ENCODE measurements at places on chromosomes 5 and 9.

- no peak for DNase-seq
Observed at GRCh38 chr5:135505973-135506372, 29.8 kb downstream of the NEUROG1 start.

GRCh38 chr5:168947212-168947868, 353.6 kb downstream of the SLIT3 start:
- DNase-seq = no peak

DNA sequence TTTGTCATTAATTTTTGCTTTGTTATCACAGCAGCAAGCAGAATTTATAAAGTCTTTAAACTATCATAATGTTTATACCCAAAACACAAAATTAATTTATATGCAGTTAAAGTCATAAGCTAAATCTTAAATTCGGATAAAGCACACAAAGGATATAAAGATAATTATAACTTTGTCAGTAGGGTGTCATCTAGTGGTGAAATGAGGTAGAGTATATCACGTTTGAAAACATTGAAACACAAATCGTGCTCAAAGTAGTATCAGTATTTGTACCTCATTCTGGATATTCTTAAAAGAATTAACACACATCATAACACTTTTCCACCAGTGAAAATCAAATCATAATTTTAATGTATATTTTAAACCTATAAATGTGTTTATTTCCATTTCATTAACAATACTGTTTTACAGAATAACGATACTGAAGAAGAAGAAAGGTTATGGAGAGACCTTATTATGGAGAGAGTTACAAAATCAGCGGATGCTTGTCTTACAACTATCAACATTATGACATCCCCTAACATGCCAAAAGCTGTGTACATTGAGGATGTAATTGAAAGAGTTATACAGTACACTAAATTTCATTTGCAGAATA, 129.5 kb downstream of the NIPBL start:
- no peak for DNase-seq

DNA sequence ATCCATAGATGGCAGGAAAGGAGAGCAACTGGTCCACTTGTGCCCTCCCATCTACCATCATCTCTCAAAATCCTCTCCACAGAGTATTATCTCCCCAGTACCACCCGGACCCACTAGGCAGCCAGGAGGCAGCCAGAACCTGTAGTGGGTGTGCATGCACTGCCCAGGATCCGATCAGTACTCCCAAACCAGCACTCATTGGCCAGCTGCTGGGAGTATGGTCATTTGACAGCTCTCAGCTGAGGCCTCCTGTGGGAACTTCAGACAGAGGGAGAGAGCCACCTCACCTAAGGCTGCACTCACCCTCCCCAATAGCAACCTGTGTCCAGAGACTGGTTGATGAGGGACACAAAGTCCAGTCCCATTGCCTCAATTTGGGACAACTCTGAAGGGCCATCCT, 286.0 kb downstream of the TRIM36 start:
- DNase-seq = no peak

GRCh38 chr5:22699319-22699718, 153.8 kb downstream of the CDH12 start:
- DNase-seq = no peak

GRCh38 chr5:64557911-64558310, 52.1 kb downstream of the RGS7BP start:
- DNase-seq = no peak

DNA sequence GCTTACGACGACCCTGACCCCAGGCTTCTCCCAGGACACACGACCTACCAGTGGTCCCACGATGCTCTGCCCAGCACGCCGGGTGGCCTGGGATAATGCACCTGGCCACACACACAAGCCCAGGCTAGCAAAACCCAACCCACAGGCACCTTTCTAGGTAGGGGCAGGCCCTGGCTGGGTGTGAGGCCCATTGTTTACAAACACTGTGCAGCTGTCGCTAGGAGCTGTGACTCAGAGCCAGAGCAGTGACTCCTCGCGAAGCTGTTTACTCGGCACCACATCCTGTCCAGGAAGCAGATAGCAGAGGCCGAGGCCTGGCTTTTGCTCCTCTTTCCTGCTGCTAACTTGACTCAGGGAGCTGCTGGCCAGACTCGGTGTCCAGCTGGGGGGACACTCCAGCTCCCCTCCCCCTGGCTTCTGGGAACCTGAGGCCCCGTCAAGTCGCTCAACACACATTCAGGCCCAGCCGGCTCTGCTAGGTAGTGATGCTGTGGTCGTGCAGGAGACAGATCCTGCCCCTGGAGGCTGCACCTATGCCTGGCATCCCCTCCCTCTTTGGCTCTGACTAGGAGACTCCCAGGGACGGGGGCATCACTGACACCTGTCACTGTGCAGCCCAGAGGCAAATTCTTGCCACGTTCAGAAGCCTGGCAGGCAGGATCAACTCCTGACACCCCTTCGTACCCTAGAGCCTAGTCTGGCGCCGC, 12.8 kb upstream of the RALGDS start:
- peak; percentile 71 for DNase-seq

- no peak for DNase-seq
Observed at GRCh38 chr5:95283761-95284571, 928 bp downstream of the MCTP1 start.

GRCh38 chr9:6873857-6874256, 116.1 kb downstream of the KDM4C start:
- no peak for DNase-seq

DNA sequence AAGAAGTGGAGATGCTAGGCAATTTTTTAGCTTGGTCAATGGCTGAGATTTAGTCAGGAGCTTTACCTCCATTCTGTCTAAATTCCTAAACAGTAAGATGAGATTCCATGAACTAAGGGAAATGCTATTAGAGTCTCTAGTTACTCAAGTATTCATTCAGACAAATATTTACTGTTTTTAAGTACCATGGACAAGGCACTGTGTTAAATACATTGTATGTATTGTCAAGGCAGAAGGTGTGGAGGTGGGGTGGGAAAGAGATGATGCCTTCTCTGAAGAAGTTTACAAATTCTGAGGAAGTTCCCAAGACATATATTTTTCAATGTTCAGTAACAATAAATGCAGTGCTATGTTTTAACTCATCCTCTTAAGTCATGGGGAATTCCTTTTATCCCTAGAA, 459.9 kb upstream of the NMUR2 start:
- DNase-seq = no peak

GRCh38 chr5:123207081-123207537, 118.1 kb downstream of the PRDM6 start:
- DNase-seq = no peak

DNA sequence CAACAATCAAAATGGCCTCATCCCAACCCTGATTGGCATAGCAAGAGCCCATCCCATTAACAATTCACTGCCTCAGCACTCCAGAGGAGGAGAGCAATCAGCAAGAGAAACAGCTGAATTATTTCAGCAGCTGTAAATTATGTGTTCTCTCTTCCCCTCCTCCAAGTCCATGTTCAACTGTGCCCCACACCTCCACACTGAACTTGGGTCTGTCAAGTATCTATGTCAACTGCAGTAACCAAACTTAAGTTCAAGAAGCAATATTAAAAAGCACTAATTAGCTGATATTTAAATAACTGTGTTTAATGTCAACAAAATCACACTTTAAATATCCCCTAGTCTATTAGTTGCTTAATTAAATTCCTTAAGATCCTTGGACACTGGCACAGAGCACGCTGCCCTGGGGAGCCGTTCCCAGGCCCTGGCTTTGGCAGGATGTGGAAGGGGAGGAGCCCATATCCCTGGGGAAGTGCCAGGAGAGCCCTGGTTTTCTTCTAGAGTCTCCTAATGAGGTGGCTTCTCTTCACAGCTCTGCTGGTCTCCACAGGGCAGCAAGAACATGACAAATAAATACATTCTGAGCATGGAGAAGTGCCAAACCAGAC, 50.6 kb downstream of the SIL1 start:
- DNase-seq = no peak

DNA sequence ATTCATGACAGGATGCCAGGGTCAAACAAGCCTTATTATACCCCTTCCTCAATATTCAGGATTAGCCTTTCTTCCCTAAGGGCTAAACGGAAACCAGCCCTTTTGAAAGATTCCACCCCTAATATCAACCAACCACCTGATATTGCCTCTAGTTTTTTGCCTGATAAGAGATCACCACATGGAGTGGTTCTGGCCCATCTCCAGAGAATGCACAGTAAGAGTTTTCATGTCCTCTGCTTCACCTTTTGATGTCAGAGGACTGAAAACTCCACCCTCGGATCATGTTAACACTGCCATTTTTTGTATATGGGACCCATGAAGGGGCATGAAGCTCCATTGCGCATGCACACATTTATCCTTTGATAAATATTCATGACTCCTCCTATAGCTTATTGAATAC, 5.8 kb upstream of the LNPEP start:
- no peak for DNase-seq

GRCh38 chr5:150291388-150292385, 2.1 kb upstream of the CAMK2A start:
- no peak for DNase-seq

DNA sequence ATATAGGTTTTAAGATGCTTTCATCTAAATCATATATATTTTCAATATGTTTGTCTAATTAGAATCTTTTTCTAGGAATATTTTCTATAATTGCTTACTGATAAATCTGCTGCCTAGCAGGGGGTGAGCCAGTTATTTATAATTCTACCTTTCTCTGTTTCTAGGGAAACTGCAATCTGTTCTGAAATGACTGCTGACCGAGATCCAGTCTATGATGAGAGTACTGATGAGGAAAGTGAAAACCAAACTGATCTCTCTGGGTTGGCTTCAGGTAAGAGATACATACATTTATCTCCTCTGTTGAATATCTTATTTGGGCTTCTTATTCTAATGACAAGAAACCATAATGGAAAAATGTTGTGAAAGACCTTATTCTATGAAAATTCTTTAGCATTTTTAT, 127.3 kb downstream of the XRCC4 start:
- no peak for DNase-seq

GRCh38 chr5:606526-607399, 5.4 kb upstream of the CEP72 start:
- DNase-seq = no peak

- DNase-seq = no peak
Observed at GRCh38 chr9:33506626-33507370, 17.3 kb upstream of the ANKRD18B start.

GRCh38 chr9:124887832-124888231, 25.9 kb downstream of the ARPC5L start:
- no peak for DNase-seq

GRCh38 chr9:134007150-134007549, 15.0 kb upstream of the VAV2 start:
- DNase-seq = no peak

DNA sequence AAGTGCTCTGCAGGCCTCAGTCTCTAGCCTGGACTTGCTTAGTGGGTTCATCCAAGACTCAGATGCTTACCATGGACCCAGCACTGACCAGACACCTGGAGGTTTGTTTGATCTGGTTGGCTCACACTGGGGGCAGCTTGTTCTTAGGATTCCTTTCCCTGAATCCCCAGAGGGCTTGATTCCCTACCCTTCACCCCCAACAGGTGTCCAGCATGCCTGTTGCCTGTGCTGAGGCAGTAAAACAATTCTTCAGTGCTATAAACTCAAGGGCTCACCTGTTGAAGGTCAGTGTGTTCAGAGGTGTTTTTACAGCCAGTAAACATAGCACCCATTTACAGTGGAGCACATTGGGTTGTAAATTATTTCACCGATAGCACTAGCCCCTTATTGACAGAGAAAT, 123.8 kb upstream of the KLF4 start:
- no peak for DNase-seq

DNA sequence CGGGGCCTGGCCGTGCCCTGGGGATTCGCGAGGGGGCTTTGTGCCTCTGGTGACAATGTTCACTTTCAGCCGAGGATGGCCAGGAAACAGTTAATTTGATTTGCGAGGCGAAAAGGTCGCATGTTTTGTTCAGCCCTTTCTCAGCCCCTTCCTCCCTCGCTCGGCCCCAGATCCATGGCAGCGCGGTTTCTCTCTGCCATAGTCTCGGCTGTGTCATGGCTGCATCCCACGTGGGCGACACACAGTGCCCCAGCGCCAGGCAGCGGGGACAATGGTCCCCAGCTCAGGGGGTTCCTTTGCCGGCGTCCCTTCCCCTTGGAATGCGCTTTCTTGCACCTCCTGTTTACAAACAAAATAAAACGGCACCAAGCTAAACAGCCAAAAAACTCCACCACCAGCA, 370.3 kb upstream of the IRX2 start:
- DNase-seq = no peak

DNA sequence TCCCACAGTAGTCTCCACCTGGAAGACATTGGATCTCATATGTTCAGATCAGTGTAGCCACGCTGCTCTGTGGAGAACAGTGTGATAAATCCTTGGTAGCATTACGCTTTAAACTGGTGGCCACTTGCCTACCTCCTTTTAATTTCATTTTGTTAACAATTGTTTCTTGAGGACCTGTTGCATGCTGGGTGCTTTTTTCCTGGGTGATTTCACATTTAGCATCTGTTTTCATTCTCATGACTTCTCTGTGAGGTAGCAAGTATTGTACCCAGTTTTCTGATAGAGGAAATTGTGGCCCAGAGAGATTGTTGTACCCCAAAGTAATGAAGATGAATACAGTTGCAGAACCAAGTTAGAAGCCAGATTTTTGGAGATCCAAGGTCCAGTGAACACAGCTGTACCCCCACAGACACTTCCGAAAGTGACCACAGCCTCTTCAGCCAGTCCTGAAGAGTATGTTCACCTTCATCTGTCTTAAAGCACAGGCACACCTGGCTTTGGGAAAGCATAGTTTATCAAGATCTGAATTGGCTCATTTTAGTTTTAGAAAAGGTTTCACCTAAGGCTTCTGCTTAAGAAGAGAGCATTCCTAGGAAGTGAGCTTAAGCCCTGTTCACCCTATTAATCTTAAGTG, 75.2 kb downstream of the F2RL2 start:
- no peak for DNase-seq

DNA sequence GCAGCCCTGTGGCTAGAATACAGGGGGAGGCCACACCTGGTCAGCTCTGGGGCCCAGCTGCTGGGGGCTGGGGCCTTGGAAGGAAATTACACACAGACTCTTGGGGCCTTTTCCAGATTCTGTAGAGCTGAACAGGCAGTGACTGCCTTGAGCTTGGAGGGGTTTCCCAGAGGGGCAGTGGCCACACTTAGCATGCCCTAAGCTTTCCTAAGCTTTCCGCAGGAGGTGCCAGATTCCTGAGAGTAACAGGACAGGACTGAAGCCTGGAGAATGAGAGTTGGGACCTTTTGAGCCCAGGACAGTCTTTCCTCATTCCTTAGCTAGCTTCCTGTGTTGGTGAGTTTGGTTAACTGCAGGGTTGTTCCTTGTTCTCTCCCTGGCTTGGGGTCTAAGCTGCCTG, 1.4 kb downstream of the TBC1D13 start:
- no peak for DNase-seq

DNA sequence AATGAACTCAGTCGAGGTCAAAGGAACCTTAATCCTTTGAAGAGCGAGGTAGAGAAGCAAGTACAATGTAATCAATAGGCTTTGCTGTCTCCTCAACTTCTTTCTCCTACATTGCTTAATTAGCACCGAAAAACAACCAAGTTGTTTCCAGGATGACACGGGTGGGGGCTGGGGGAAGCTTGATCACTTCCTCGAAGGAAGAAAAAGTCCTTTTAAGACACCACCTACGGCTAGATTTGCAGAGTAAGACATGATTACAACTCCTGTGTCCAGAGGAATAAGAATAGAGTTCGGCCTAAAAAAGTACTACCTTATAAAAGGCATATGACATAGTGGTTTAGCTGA, 811 bp upstream of the ARRDC3 start:
- DNase-seq = no peak

All from stimulated activated CD8-positive, alpha-beta memory T cell treated with anti-CD3 and anti-CD28 coated beads, Interleukin-4, amount 100 ng/mL, for 1 hour (primary cell).